ENCODE measurements at places on chromosomes 7 and 10.

GRCh38 chr7:66142996-66143395, 28.3 kb downstream of the CRCP start:
- no peak for DNase-seq

GRCh38 chr10:17151716-17152115, 22.1 kb upstream of the CUBN start:
- DNase-seq = no peak

GRCh38 chr10:124625831-124626238, 118.3 kb downstream of the FAM53B start:
- DNase-seq = no peak

- no peak for DNase-seq
These were observed 237.5 kb downstream of the CELF2 start for GRCh38 chr10:11255156-11255555.

DNA sequence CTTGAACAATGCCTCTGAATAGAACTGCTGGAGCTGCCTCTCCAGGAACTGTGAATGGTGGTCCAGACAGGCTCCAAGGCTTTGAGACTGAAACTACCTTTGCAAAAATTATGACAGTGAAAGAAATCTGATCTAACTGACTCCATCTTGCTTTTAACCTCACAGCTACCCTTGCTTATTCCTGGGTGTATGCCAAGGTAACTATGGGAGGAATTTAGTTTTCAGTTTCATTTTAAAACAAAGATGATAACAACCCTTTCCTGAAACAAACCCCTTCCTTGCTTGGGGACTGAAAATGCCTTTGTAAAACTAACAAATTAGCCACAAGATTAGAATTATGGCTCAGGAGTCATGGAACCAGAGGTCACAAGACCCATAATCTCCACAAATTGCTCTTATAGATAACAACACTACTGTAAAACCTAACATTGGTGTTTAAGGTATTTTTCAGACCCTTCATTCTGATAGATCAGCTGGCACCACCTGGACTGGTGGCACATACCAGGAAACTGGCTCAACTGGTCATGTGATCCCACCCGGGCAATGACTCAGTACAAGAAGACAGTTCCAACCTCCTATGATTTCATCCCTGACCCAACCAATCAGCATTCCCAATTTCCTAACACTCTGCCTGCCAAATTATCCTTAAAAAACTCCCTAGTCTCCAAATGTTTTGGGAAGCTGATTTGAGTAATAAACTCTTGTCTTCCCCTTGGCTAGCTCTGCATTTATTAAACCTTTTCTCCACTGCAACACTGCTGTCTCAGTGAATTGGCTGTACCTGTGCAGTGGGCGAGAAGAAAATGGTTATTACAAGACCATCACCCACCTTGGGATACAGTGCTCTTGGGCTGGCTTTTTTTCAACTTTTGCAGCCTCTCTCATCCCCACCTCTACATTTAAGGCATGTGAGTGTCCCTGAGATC, 608.1 kb downstream of the TYW1 start:
- DNase-seq = no peak

GRCh38 chr7:26097837-26098668, 53.9 kb upstream of the NFE2L3 start:
- no peak for DNase-seq

DNA sequence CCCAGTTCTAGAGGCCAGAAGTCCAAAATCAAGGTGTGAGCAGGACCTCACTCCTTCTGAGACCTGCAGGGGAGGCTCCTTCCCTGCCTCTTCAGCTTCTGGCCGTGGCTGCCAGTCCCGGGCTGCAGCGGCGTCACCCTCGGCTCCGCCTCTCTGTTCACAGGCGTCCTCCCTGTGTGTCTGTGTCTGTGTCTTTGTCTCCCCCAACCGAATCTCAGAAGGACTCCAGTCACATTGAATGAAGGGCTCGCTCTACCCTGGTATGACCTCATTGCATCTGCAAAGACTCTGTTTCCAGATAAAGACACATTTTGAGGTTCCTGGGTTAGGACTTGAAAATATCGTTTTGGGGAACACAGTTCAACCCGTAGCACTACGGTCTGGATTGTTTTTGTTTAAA, 33.1 kb upstream of the GALNT11 start:
- DNase-seq = no peak

DNA sequence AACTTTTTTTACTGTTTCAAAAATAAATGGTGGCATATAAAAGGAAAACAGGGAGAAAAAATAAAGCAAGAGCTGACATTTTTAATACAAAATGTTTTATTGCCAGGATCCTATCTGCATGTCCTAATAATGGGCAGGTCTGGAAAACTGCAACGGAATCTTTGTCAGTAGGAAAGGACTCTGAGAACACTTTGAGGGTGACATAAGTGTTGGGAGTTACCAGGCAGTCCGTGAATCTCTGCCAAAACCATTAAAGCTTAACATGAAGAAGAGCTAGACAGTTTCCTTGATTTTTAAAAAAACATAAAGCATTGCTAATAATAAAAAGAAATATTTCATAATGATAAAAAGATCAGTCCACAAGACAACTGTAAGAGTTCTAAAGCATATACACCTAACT, 80.7 kb downstream of the AGMO start:
- DNase-seq = no peak

DNA sequence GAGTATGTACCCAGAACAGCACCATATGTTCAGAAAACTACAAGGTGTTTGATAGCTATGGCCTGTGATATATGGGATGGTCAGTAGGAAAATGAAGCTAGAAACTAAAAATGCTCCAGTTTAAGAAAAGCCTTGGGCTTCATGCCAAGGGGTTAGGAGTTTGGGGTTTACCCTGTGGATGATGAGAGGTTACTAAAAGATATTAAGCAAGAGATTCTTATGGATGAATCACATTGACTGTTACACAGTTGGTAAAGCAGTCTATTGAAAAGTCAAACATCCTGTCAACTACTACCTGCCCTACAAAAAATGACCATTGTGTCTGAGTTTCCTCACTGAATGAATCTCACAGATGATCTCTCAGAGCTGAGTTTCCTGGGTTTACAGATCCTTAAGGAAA, 166.2 kb upstream of the INHBA start:
- no peak for DNase-seq

- DNase-seq = no peak
These were observed 466.1 kb downstream of the PARD3 start for GRCh38 chr10:34348917-34349485.

- no peak for DNase-seq
These were observed 173.8 kb upstream of the PLXNA4 start for GRCh38 chr7:132750096-132750495.

DNA sequence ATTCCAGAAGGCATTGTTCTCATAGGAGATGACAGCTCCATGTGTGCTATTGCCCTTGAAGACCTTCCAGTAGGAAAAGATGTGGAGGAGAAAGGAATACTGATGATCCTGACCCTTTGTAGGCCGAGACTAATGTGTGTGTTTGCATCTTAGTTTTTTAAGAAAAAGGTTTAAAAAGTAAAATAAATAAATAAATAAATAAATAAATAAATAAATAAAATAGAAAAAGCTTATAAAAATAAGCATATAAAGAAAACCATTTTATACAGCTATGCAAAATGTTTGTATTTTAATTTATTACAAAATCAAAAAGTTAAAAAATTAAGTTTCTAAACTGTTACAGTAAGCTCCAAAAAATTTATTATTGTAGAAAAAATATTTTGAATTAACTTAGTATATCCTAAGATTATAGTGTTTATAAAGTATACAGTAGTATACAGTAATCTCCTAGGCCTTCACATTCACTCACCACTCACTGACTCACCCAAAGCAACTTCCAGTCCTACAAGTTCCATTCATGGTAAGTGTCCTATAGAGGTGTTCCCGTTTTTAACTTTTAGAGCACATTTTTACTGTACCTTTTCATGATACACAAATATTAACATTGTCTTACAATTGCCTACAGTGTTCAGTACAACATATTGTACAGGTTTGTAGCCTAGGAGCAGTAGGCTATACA, 435.2 kb upstream of the SEMA3A start:
- no peak for DNase-seq

DNA sequence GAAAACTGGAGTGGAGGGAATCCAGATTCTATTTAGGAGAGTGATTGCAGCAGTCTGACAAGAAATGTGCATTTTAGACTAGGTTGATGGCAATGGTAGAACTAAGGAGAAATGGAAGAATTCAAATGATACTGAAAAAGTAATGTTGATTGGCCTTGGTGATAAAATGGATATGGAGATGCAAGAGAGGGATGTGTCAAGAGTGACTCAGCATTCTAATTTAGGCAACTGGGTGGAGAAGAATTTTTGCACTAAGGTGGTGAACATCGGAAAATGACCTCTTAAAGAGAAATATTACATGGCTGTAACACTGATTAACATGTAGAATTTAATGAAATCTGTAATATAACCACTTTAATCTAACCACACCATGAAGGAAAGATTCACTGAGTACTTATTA, 806.5 kb downstream of the PHTF2 start:
- no peak for DNase-seq

- no peak for DNase-seq
These were observed 273.4 kb downstream of the PRPF18 start for GRCh38 chr10:13859979-13860654.

DNA sequence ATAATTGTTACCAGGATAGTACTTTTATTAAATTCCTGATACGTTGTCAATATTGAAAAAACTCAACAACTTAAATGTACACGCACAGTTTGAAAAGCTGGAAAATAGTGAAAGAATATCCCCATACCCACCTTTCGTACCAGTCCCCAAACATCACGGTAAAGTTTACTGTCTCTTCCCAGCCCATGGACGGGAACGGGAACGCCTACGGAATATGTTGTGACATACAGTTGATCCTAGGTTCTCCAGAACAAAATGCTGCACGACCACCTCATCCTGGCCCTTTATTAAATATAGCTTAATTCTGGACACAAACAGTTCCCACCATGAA, 527 bp upstream of the BCAP29 start:
- DNase-seq = no peak

- no peak for DNase-seq
These were observed 596.0 kb upstream of the FOXK1 start for GRCh38 chr7:4085937-4086691.

DNA sequence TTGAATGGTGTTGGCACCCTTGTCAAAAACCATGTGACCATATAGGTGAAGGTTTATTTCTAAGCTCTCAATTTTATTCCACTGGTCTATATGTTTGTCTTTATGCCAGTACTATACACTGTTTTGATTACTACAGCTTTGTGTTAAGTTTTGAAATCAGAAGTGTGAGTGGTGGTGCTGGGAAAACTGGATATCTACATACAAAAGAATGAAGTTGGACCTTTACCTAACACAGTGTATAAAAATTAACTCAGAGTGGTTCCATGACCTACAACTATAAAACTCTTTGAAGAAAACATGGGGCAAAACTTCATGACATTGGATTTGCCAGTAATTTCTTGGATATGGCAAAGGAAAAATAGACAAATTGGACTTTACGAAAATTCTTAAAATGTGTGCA, 112.2 kb downstream of the NRF1 start:
- no peak for DNase-seq

DNA sequence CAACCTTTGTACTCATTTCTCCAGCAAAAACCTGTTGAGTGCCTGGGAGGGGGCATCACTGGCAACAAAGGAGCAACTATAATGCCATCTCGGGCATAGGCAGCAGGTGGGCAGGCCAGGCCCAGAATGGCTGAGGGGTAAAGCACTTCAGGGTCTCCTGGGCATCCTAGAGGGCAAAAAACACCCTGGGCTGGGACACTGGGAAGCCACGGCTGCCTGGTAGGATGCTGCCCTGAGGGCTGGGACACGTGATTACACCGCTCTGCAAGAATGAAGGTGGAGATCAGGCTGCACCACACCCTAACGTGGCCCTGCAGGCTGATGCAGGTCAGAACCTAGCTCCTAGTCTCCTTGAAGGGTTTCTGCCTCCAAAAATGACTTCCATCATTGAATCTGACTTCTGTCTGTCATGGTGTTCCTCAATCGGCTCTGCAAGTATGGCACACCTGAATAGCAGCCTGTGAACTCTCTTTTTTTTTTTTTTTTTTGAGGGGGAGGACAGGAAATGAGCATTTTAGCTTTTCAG, 4.5 kb upstream of the TRAPPC14 start:
- DNase-seq = no peak

- DNase-seq = no peak
These were observed 29.7 kb downstream of the STMP1 start for GRCh38 chr7:135692055-135692454.

DNA sequence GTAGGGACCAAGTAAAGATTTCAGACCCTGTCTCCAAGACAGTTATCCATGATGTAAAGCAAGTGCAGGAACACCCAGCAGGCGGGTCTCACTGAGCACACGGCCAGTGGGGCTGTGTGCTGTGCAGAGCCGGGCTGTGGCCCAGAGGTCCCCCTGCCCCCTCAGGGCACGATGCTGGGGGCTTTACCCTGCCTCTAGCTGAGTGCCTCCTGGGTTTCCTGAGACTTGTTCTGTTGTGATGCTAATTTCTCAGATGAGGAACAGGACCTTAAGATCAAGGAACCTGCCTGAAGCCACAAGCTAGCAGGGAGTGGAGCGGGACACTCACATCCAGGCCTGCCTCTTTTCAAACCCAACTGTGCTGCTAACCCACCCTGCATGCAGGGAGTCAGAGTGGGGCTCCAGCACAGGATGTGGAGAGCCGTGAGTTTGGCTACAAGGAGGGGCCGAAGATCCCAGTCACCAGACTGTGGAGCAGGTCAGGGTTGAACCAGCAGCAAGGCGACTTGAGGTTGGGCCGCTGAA, 76.1 kb upstream of the LYZL2 start:
- no peak for DNase-seq

- DNase-seq = no peak
These were observed 1.3 kb downstream of the PDZD8 start for GRCh38 chr10:117373823-117374505.

GRCh38 chr10:21995557-21995956, 8.0 kb downstream of the DNAJC1 start:
- no peak for DNase-seq
